ENCODE measurements at places on chromosomes 3 and 15.

DNA sequence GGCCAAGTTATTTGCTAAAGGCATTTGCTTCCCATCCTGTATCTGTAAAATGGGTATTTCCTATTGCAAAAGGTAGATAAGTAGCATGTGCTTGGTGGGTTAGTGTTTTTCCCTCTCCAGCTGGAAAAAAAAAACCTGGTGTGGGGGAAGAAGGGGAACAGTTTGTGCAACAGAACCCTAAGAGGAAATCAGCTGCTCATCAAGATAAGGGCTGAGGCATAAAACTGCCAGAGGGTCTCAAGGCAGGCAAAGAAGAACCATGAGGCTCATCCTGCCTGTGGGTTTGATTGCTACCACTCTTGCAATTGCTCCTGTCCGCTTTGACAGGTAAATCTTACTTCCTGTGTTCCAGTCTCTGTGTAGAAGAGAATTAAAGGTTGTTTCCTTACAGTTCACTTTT, at the start of gene CPA3:
Gene CPA3, plus strand, starts transcription at position 248 of the 400 bp plus-strand sequence. Its CDS starts 12 bp downstream, at position 260.
- DNase-seq = no peak

- no peak for DNase-seq
These were observed 23.7 kb downstream of the PDE8A start for GRCh38 chr15:85005319-85005718.

DNA sequence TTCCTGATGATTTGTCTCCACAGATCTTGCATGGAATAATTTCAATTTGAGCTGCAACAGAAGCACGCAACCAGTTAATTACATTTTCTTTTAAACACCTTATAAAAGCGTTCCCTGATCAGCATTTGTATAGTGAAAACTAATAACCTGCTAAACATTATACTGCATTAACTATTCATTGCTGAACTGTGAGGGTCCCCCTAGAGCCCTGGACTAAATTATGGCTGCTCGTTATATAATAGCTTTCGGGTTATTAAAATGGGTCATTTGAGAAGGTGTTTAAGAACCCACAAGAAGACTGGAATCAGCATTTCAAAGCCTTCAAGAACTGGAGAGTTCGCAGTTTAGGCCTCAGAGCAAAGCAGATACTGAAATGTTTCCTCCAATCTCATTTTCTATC, 52.9 kb upstream of the ICE2 start:
- DNase-seq = no peak

DNA sequence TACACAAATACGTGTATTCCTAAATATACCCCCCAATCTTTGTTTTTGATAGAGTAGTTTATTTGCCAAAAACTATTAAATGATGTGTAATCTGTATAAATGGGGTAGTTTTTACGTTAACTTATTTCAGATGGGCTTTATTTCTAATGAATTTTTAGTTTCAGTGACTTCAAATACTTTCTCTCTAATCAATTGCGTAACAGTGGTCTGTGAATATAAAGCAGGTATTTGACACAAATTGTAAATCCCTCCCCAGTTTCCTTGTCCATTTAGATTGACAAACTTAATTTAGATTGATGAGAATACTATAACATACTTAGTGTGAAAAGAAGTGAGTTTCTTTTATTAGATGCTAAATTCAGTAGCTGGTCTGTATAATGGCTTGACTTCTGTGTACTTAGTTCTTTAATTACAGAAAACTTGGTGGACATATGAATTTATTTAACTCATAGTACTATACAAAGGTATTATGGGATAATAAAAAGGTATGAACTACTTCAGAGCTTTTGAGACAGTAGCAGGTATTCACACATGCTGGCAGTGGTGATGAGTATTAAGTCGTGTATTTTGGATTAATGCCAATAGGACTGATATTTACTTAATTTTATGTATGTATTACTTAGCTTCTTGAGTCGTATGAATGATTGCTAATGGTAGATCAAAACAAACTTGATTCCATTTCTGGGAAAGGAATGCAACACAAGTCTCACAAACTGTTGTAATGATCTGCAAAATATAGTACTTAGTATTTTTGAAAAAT, 81.6 kb downstream of the STT3B start:
- DNase-seq = no peak

DNA sequence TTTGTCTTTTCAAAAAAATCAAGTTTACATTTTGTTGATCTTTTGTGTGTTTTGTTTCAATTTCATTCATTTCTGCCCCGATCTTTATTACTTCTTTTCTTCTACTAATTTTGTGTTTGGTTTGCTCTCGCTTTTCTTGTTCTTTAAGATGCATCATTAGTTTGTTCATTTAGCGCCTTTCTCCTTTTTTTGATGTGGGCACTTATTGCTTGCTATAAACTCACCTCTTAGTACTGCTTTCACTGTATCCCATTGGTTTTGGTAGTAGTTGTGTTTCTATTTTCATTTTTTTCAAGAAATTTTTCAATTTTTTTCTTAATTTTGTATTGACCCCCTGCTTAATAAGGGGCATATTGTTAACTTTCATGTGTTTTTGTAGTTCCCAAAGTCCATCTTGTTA, 34.4 kb downstream of the PRKCI start:
- no peak for DNase-seq

- no peak for DNase-seq
These were observed 13.4 kb upstream of the NPHP3 start for GRCh38 chr3:132735589-132735988.

- no peak for DNase-seq
These were observed 27.3 kb downstream of the KLF13 start for GRCh38 chr15:31353931-31354330.

Measured in SHP77 treated with DMSO at 0.1 percent for 48 hours (cell line).